Stimulated activated CD4-positive, alpha-beta T cell treated with anti-CD3 and anti-CD28 coated beads, Interleukin-15, amount 100 ng/mL, for 1 hour (primary cell): ENCODE measurements at places on chromosomes 3 and 15.

DNA sequence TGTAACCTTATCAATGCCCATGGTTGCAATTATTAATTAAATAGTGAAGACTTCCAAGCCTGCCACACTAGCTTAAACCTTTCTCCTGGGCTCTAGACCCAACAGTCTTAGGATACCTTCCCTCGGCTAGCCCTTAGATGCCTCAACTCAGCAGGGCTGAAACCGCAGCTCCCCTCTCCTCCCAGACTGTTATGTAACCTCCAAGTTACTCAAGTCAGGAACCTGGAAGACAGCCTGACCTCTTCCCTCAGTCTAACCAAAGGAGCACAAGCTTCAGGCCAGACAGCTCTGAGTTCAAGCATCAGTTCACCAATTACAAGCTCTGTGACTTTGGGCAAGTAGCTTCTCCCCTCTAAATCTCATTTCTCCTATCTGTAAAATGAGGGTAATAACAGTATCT, 70.5 kb upstream of the HACD2 start:
- DNase-seq, result no peak

DNA sequence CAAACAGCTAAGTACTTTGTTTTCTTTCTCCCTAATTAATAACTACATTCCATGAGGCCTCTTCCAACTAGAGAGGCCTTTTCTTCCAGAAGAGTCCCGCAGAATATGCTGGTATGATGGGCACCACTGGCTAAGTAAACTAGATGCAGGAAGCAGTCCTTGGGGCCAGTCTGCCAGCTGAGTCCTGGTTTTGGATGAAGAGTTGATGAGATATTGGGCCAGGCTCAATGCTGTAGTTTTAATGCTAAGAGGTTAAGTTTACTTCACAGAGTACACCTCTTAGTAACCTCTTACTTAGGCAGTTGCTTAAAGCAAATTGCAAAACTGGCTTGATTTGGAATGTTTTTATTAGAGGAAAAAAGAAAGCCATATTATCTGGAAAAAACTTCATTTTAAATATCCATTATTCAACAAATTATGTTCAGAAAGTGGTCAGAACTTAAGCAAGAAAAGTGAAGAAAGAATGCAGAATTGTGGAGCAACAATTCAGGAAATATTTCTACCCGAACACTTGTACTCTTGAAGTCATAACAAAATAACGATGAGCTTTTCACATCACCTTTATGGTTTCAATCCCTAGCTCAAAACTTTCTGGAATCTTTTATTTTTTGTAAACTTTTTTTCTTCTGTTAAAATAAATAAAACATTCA, 178.4 kb upstream of the CDIN1 start:
- DNase-seq, result no peak

DNA sequence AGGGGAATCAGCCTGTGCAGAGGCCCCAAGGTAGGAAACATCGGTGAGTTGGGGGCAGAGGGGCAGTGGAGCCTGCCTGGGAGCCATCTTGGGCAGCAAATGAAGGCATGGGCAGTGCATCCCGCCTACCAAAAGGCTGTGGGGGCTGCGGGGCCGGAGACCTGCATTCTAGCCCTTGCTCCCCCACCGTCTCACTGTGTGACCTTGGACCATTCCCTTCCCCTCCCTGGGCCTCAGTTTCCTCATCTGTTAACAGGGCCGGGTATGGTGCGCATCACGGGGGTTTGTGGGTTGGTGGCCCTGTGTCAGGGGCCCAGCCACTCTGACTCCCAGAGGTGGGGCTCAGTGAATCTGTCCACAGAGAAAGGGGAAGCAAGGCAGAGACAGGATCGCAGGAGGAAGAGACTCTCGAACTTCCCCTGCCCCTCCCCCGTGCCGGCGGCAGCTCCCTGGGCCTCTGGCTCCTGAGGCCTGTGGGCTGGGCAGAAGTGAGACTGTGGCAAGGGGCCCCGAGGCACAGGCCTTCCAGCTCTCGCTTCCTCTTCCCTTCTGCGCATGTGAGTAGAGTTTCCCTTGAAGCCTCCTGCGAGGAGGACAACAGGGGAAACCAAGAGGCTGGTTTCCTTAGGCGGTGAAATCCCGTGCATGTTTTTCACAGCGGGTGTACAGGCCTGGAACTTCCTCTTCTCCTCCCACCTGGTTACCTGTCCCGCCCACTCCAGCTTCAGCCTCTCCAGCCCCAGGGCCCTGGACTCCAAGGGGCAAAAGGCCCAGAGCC, 42.9 kb downstream of the IDH2 start:
- DNase-seq, result peak; percentile 22

- no peak for DNase-seq
Observed at GRCh38 chr15:51793521-51794305, 35.7 kb upstream of the TMOD3 start.

DNA sequence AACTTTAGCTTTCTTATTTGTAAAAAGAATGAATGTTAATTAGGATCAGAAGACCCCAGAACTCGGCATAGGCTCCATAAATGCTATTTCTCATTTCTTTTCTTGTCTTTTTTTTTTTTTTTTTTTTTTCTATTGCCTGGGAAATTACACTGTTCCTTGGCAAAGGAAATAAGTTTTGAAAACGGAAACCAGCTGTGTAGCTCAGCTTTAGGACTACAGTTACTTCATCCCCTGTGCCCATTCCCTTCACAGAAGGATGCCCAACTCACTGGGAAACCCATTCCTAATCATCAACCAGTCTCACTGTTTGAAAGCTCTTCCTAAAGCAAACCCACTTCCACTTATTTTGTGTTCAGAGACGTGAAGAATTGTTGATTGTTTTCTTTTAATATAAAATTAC, 254.0 kb upstream of the IL12A start:
- DNase-seq, result no peak

- no peak for DNase-seq
Observed at GRCh38 chr3:30693470-30694120, 87.2 kb downstream of the TGFBR2 start.

GRCh38 chr3:179418610-179419009, 32.7 kb downstream of the GNB4 start:
- no peak for DNase-seq

- DNase-seq, result no peak
Observed at GRCh38 chr3:169496402-169496801, 167.1 kb downstream of the MECOM start.

GRCh38 chr3:117628823-117629291, 919.3 kb downstream of the TUSC7 start:
- DNase-seq, result no peak

DNA sequence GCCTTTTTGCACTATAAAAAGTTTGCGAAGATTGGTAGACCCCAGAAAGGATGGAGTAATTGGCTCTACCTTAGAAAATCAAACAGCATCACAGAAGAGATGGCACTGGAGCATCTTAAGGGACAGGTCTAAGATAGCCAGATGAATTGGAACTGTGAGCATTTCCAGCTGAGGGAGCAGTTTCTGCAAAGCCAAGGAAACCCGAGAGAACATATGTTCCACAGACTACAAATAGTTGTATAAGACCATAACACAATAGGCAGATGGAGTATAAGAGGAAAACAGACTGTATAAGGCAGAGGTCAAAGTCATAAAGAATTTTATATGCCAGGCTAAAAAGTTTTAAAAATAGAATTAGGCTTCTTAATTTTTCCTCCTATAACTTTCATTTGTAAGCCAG, 46.0 kb downstream of the TSC22D2 start:
- no peak for DNase-seq

GRCh38 chr15:45372041-45372995, 6.0 kb downstream of the GATM start:
- no peak for DNase-seq

GRCh38 chr15:62533687-62534086, 368.6 kb upstream of the C2CD4B start:
- no peak for DNase-seq

DNA sequence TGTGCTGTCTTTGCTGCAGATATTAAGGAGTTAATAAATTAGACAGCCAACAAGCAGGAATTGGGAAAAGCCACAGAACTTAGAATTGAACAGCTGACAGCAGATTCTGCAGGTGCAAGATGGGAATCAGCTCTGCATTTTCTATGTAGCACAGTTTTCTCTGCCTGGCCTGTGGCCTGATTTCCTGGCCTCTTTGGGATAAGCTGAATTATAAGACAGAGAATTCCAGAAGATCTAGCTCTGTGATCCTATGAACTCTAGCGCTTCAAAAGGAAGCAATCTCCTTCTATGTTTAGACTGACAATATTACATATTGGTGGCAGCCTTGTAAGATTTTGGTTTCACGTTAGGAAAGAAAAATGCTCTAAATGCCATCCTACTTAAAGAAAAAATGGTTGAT, 24.0 kb upstream of the SOX2 start:
- no peak for DNase-seq

- no peak for DNase-seq
Observed at GRCh38 chr3:12929801-12930200, 88.4 kb upstream of the RPL32 start.

DNA sequence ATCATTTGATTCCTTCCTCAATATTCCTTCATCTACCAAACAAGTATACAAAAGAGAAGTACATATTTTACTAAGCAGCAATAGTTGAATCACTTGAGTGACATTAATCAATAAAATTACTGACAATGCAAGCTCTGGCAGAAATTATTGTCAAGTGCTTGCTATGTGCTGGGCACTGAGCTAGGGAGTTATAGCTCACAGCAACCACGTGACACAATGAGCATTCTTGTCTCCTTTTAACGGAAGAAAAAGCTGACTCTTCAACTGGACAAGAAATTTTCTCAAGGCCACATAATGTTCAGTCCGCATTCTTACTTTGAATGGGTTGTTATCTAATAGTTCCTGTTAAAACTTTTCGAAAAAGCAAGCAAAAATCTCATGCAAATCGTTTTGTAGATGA, 500.1 kb downstream of the PYDC2 start:
- DNase-seq, result no peak

GRCh38 chr3:141491929-141492328, 5.1 kb downstream of the RASA2 start:
- no peak for DNase-seq

DNA sequence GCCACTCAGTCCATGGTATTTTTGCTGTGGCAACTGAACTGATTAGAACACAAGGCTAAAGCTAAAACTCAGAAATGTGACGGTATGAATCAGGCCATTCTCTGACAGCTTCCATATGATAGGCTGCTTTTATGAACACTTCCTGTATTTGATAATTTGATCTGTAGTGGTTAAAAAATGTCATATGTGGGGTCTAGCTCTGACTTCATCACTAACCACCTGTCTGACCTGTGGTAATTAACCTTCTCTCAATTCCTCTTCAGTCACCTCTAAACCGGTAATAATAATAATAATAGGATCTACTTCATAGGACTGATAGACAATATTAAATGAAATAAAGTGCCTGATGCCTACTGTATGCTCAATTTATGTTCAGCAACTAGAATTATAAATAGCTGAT, 223.2 kb downstream of the MBNL1 start:
- no peak for DNase-seq

GRCh38 chr3:192068464-192069254, 607.7 kb downstream of the PYDC2 start:
- DNase-seq, result no peak

- no peak for DNase-seq
Observed at GRCh38 chr15:94023531-94023930, 207.8 kb upstream of the MCTP2 start.

GRCh38 chr3:194673761-194674160, 1.8 kb upstream of the LSG1 start:
- no peak for DNase-seq

DNA sequence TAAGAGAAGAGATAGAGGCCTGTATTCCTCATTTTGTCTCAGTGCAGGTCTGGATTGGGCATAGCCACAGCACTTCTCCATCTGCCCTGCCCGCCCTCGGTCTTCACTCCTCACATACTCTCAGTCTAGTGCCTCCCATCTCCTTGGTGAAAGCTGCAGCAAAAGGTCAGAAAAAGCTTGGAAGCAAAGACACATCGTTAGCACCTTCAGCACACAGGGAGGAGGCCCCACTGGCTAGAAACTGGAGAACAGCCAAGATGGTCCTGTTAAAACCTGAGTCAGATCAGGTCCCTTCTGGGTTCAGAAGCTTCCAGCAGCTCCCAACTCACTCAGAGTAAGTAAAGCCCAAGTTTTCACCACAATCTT, 1.6 kb upstream of the KLF15 start:
- no peak for DNase-seq

DNA sequence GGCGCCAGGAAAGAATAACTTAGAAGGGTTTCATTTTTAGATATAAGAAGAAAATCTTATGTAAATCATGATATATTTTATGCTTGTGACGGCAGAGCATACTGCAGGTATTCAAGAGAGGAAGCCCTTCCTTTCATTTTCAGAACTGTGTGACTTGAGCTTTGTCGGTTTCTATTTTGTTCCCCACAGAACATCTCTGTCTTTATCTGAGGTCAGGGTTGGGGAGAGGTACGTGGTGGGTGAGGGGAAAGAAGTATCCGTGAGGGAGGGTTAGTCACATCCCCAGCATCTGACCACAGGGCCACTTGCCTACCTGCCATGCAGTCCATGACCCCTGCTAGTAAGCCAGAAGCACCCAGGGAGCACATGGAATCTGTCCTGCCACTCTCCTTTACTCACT, 126.5 kb downstream of the DGKG start:
- DNase-seq, result no peak

DNA sequence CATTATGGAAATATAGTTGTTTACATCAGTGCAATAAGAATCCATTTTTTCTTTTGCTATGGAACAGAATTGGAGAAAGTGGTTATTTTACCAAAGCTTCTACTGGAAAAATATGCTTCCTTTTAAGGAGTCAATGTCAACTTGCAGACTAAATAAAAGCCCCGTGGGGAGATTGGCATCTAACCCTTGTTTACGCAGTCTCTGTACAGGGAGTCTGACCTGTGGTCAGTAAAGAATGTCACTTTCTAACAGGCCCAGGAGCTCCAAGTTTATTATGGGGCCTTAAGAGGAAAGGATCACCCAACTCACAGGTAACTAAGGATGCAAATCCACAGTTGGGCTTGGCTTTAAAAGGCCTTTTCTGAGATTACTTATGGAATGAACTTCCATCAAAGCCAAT, 1751.2 kb downstream of the SI start:
- DNase-seq, result no peak

DNA sequence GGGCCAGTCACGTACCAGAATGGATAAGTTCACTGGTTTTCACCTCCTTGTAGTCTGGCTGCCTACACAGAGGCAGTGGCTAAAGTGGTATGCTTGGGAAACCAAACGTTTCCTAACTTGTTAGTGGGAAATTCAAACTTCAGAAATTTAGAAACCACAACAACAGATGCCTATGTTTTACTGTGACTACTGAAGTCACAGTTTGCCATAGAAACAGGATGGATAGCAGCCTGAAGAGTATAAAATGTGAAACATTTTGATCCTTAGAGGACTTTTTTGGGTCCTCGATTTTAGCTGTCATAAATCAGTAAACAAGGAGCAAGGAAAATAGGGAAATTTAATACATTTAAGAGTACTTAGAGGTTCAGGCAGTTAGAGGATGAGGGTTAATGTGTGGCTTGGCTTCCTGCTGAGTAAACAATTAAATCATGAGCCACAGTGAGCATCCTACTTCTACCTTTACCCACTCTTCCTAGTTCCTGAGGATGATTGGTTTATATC, 48.6 kb downstream of the CMSS1 start:
- DNase-seq, result no peak

DNA sequence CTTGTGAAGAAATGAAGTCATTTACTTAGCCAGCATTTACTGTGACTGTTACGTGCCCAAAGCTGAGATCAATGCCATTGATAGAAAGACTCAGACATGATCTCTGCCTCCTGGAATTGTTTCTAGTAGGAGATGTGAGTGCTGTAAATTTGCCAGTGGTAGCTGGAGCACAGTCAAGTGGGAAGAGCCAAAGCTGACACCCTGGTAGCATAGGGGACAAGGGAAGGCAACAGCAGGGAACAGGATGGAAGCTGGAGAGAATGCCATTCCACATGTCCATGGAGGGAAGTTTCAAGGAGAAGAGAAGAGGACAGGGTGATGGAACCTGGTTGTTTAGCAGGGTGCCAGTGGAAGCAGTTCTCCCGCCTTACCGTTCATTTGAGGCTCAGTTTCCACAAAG, 64.0 kb downstream of the TCAIM start:
- no peak for DNase-seq
